ENCODE measurements at places on chromosomes 2 and 18.
A peak's percentile ranks its signal among the peaks of the same experiment; 100 is the strongest.

- DNase-seq, result no peak
These were observed 10.5 kb downstream of the CTDP1 start for GRCh38 chr18:79690071-79690470.

DNA sequence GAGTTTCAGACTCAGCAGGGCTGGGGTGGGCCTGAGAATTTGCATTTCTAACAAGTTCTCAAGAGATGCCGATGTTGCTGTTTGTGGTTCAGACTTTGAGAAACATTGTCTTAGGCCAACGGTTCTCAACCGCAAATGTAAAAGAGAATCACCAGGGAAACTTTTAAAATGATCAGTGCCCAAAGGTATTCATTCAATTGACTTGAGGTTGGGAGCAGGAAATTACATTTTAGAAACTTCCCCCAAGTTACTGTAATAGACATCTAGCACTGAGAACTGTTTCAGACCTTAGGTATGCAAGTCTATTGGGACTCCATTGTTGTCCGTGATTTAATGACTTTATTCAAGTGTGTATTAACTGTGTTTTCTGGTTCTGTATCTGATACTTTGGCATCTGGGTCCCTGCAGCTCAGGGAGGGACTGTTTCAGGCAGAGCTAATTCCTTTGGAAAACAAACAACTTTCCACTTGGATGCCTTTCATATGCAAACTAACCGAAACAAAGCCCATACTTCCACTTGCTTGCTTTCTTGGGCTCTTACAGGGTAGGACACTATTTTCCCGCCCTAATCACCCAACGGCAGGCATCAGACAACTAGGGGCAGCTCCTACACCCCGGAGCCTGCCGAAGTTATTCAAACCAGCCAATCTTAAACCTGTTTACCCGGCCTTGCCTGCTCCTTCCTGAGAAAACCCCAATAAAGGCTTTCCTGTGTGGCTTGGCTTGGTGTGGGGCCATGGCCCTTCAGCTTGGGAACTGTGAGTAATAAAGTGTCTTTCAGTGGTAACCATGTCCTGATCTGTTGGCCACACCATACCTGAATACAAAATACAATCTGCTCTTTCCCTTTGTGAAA lies 97.6 kb downstream of the POLE4 start:
- no peak for DNase-seq

DNA sequence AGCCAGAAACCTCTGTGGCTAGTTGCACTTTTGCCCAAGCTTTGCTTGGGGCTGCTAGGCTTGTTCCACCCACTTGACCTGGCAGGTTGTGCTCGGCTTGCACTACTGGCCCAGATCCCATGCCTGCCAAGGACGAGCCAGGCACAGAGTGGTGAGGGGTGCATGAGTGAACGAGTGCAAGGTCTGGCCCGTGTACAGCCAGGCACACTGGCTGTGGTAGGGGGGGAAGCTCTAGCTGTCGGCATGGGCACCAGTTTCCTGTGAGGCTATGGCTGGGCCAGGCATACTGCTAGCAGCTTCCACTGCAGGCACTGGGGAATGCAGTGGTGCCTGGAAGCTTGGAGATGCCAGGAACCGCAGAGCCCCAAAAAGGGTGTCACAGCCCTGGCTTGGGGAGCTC lies 210.4 kb downstream of the AKAIN1 start:
- no peak for DNase-seq

- no peak for DNase-seq
These were observed 95.6 kb upstream of the KCNH7 start for GRCh38 chr2:162934191-162934590.

DNA sequence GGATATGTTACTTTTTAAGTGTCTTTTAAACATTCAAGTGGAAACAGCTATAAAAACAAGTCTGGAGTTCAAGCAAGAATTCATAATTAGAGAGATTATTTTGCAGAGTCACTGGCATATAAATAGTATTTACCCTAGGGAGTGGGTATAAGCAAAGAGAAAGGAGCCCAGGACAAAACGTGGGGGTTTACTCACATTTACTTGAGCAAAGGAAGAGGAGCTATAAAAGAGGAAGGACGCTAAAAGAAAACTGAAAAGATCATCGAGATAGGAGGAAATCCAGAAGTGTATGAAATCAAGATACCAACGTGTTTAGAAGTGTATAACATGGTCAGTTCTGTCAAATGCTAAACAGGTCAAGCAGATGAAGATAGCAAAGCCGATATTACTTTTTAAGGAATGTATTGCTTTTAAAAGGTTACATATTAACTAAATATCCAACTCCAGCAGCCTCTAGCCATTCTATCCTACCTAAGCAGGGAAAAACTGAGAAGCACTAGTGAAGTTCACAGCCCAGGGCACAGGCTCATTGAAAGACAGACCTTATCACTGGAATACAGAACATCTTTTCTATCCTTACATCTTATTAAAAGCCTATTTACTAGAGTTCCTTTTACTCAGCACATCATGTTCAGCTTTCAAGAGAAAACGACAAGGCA lies 8.6 kb downstream of the KANSL1L start:
- no peak for DNase-seq

DNA sequence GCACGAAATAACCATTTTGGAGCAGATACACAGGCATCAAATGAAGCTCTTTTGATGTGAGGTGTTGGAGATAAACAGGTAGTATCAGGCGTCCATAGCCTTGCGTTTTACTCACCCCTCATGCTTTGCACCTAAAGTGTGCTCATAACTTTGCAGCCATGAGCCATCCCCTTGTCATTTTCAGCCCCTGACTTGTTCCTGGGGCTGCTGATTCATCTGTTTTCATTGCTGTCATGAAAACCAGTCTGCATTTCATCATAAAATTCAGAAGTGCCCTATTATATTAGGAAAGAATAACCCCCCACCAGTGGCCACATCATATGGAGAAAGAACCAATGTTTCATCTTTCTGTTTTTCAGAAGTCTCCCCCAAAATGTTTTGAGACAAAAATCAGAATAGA lies 329.7 kb upstream of the NRP2 start:
- DNase-seq, result no peak

- DNase-seq, result no peak
These were observed 374.3 kb downstream of the SLC4A3 start for GRCh38 chr2:220001751-220002150.

DNA sequence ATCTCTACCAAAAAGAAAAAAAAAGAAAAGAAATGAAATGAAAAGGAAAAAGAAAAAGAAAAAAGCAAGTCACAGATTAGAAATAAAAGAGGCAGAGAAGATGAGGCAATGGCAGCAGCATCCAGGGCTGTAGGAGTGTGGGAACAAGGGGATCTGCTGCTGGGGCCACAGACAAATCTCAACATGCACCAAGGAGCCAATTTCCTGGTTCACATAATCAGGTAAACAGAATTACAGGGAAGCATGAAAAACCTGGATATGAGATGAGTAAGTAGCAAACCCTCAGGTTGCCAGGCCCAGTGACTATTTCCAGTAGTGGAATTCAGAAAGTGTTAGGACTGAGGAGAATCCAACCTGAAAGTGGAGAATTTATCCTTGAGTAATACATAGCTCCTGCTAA lies 77.4 kb upstream of the ARHGAP28 start:
- no peak for DNase-seq

DNA sequence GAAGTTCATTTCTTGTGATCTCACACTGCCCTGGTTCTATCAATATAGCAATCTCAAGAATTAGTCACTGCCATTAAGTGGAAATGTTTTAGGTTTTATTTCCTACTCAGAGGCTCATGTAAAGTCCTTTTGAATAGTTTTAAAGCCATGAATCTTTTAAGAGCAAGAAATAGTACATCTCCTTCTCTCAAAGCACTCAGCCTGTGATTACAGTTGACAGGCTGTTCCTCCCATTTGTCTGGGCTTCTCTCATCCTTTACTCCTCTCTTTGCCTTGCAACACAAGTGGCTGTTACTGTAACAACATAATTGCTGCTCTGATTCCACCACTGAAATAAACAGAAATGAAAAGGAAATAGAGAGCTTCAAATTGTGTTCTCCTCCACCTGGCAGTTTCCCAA lies 18.4 kb downstream of the GRP start:
- DNase-seq, result peak; percentile 60

DNA sequence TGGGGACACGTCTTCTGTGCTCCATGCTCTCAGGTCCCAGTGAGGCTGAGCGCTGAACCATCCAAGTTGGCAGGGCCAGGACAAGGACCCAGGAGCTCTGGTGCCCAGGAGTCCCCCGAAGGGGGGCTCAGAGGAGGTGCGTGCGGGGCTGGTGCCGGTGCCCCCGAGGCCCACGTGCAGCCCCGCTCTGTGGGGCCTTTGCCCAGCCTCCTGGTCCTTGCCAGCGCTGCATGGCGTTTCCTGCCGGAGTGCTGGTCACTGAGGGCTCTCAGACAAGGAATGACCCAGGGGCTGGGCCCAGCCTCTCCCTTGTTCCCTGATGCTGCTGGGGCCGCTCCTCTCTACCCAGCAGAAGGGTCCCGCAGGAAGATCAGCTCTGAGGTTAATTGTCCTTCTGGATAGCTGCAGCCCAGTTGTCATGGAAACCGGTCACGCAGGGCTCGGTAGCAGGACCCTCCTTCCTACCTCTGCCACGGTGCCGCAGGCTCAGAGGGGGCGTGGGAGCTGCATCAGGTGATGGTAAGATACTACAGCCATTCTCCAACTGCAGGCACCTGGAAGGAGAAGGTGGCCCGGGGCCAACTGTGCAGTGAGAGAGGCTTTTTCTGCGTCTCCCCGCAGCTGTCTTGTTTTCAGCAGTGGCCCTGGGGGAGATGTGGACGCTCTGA lies 64.5 kb downstream of the RRM2 start:
- DNase-seq, result no peak

DNA sequence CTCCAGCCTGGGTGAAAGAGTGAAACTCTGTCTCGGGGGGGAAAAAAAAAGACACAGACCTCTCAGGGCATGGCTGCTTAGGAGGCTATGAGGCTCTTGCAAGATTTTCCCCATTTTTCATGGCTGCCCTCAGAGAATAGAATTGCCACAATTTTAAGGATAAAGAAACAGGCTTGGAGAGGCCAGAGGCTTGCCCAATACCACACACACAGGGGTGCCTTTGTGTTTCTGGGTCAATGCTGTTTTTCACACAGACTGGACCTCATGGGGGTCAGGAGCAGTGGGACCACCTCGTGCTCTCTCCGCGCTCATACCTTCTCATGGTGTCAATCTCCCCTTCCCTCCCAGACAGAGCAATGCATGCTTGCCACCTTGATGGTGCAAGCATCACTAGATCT lies 65.4 kb upstream of the ST3GAL5 start:
- DNase-seq, result no peak

DNA sequence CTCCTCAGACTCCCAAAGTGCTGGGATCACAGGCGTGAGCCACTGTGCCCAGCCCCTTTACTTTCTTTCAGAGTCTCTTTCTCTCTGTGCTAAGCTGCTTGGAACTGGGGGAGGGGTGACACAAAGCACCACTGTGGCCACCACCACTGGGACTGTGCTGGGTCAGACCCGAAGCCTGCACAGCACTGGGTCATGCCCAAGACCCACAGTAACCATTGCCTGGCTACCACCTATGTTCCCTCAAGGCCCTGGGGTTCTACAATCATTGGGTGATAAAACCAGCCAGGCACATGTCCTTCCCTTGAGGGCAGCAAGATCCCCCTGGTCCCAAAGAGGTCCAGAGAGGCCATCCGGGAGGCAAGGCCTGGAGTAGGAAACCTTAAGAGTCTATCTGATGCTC lies 9.1 kb upstream of the CAB39 start:
- no peak for DNase-seq

GRCh38 chr2:102942107-102942506 lies 180.3 kb downstream of the TMEM182 start:
- DNase-seq, result no peak

GRCh38 chr2:145026456-145027455 lies 506.8 kb upstream of the ZEB2 start:
- DNase-seq, result no peak

DNA sequence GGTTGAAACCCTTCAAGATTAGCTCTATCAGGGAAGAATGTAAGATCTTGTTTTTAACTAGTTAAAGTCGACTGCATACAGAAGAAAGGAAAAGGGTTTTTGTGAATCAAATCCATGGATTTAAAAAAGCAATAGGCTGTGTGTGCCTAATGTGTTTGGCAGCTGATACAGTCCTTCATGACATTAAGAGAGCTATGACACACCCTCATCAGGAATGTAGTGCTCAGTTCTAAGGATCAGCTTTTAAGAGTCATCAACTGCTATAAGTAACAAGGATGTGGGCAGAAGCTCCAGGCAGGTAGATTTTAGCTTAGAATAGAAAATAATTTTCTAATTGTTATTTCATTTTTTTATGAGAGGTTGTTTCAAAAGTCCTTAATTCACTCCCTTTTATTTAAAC lies 52.9 kb downstream of the PPP1R1C start:
- no peak for DNase-seq

DNA sequence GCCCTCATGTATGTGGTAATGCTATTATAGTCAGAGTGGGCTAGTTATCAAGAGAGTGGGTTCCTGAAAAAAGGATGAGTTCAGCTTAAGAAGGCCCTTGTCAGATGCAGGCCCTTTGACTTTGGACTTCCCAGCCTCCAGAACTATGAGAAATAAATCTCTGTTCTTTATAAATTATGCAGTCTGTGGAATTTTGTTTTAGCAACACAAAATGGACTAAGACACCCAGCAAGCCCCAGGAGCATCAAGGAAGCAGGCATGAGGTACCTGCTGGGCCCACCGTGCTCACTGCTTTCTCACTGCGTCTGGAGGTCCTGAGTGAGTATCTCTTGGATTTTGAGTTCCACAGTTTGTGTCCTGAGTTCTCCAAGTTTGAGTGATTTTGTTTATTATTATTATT lies 35.9 kb upstream of the LIPG start:
- no peak for DNase-seq

- DNase-seq, result no peak
These were observed 771.1 kb upstream of the ZEB2 start for GRCh38 chr2:145290986-145291385.

GRCh38 chr18:57437766-57438671 lies 2.8 kb downstream of the ONECUT2 start:
- peak; percentile 94 for DNase-seq

DNA sequence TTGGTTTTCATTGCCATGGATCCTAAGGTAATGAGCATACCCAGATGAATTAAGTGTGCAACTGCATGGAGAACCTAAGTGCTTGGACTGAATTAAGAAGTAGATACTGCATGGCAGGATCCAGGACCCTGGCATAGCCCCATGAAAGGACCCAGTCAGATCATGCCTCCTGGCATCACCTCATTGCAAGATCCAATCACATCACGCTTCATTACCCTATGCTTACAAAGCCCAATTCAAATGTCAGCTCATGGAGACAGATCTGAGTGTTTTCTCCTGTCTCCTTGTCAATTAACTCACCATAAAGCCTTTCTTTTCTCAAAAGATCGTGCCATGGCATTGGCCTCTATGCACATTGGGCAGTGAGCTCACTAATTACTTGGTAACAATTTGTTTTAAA lies 519.8 kb upstream of the ZNF804A start:
- DNase-seq, result no peak

DNA sequence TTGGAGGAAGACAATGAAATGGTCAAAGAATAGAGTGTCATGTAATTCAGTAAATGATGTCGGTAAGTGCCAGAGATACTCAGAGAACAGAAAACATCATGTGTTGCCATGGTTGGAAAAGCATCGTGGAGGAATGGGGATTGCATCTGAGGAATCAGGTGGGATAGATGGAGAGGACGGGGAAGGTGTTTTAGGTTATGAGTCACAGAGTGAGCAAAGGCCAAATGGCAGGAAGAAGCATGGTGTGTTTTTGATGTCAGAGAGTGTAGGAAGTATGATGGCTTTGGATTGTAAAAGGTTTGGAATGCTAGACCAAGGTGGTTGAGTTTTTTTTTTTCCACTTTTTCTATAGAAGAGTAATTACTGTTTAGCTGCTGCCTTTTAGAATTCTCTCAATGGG lies 27.5 kb upstream of the CD28 start:
- DNase-seq, result no peak

GRCh38 chr2:109013051-109013450 lies 24.0 kb upstream of the EDAR start:
- DNase-seq, result no peak
